ENCODE measurements at places on chromosomes 1 and 21.

DNA sequence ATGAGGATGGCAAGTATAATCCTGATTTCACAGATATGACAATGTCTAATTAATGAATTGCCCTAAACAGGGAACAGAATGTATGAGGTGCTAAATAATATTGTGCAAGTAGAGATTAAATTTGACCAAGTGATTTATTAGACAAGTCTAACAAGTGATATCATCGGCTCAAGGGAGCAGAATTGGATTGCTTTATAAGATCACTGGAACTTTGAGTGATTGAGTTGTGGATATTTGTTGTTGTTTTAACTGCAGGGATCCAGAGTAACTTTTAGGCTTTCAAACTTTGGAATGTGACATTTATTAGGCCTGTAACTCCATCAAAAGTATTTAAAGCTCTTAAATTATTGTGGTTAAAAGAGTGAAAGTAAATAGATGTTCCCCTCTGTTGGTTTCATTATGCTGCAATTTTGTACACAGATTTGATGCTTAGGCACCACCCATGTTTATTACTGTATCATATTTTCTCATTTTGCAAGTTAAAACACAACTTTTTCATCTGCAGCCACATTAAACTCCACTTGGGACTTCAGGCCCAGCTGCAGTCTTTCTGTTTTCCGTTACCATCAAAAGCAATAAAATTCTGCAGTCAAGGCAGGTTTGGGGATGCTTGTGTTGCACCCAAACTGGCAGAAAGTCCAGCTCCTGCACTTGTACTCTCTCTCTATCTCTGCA, 206.6 kb downstream of the HLX start:
- DNase-seq = no peak

DNA sequence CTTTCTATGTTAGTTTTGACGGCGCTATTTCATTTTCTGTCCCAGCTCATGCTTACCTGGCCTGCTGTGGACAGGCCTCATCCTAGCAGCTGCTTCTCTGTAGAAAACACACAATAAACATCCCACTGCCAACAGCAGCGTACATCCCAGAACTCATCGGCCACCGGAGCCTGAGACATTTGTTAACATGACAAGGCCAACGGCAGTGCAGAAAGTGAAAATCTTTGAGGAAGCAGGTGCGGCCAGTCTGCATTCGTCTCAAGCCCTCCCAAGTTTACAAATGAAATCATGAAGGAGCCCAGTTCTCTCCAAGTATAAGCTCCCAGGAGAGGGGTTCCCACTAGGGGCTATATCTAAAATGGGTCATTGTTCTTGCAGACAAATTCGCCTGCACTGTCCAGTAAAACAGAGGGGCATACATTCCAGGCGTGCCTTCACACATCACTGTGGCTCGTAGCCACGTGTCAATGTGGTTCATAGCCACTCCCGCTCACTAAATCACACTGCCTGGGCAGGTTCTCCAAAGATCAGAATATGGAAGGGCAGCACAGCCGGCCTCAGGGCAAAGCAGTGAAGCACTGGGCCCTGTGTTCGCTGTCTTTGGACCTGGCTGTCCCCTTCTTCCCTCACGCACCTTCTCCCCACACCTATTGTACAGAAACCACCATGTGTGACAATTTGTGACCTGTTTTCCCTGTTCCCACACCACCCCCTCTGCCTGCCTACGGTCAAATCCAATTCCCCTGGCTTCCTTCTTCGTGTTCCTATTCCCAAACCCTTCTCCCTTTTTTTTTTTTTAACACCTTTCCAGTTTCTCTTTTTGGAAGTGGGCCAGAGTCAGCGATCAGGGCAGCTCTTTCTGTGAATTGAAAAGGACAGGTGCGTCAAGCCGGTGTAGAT, 27.0 kb upstream of the ABCG1 start:
- DNase-seq = no peak

DNA sequence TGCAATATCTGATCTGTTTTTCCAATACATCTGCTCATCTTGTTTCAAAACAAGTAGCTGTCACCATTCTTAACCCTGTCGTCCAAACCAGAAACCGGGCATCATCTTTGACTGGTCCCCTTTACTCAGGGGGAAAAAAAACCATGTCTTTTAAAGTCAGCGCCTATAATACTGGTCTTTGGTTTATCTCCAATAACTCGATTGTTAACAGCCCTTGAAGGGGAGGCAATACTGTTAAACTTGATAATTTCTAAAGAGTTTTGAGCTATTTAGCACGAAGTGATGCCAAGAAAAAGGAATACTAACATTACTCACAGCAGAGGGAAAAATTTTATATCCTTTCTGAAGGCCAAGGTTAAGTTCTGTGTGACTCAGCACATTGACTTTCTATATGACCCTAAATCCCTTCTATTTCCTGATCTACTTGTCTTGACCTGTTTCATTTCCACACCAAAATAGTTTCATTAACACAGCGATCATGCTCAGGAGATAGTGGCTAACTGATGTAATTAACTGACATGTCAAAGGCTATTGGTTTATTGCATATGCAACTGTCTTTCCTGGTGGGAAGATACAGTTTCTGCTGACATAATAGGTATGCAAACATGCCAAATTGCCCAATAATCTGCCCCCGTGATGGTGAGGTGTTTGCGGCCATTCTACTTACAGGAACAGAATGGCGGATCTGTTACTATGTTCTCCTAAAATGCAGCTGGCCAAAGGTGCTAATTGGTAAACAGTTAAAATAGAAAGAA, 59.1 kb downstream of the NFIA start:
- DNase-seq = peak; percentile 70

- no peak for DNase-seq
Measured at GRCh38 chr1:18748435-18748834, 111.0 kb downstream of the TAS1R2 start.

- peak; percentile 96 for DNase-seq
Measured at GRCh38 chr1:67987046-67987799, 63.2 kb downstream of the DIRAS3 start.

DNA sequence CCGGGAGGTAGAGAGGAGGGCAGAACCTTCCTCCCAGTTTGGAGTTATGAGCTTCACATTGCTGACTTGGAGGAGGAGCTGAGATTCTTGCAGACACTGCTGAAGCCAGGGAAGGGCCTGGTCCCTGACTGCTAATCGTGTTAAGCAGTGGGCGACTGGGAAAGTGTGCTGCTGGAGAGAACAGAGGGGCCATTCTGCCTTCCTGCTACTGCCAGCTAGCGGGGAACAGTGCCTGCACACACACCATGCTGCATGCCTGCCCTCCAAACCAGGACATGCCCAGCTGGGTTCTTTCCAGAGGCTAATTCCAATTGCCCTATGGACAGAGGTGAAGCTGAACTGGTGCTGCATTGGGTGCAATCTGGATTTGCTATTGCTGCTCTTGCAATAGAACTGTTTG, 281.4 kb downstream of the AJAP1 start:
- DNase-seq = no peak

DNA sequence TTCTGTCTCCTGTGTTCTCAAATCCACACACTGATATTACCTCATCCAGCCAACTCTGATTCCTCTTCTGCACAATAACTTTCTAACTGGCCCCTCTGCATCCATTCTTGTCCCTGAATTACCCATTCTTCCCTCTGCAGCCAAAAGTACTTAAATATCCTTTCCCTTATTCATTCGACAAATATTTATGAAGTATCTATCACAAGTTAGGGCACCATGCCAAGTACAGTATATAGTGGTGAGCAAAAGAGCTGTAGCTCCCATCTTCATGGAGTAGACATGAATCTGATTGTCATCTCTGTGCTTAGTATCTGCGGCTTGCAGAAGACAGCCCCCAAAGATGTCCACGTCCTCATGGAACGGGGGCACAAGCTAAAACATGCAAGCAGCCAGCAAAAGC, 316.8 kb downstream of the SETD4 start:
- no peak for DNase-seq

- no peak for DNase-seq
Measured at GRCh38 chr1:62953633-62954032, 169.7 kb downstream of the ATG4C start.

DNA sequence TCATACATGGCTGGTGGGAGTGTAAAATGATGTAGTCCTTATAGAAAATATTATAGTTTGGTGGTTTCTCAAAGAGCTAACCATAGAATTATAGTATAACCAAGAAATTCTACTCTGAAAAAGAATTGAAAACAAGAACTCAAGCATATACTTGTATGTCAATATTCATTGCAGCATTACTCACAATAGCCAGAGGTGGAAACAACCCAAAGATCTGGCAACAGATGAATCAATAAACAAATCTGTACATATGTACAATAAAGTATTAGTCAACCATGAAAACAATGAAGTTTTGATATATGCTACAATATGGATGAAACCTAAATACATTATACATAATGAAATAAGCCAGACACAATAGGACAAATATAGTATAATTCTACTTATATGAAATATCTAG, 29.7 kb downstream of the XCL1 start:
- DNase-seq = no peak

DNA sequence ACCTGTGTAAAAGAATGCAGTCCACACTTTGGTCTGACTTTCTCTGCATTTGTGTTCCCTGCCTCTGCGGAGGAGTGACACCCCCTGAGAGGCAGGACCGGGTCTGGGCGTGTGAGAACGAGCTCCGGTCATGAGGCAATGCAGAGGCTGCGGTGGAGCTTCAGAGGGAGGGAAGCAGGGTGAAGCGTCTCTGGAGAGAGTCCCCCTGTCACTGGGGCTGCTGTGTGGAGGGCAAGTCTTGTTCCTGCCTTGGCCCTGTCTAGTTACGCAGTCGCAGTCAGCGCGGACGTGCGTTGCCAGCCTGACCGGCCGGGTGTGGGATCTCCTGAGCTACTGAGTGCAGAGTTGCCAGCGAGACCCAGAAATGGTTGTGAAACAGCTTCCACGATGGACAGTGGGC, 48.5 kb downstream of the BACE2 start:
- peak; percentile 31 for DNase-seq

DNA sequence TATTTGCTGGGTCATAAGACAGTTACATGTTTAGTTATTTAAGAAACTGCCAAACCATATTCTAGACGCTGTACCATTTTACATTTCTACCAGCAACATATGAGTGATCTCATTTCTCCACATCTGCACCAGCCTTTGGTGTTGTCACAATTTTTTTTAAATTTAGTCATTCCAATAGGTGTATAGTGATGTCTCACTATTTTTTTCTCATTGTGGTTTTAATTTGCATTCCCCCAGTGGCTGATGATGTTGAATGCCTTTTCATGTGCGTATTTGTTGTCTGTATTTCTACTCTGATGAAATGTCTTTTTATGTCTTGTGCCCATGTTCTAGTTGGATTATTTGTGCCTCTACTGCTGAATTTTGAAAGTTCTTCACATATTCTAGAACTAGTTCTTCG, 38.4 kb downstream of the NFASC start:
- DNase-seq = no peak

DNA sequence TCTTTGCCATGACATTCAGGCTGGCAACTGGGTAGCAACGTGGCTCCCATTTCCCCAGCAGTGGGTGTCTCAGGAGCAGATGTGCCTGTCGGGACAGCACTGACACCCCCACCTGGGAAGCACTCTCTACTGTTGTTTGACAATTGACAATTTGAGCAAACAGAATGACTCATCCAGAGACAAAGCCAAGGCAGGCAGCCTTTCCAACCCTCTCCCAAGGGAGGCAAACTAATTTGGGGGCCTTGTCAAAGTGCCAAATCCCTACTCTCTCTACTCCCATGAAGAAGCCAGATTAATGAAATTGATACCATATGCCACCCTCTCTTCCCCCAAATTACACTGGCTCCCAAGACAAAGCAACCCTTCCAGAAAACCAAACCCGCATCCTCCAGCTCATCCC, 65.6 kb downstream of the GRIK3 start:
- DNase-seq = no peak

GRCh38 chr1:116699605-116700004, 32.1 kb upstream of the IGSF3 start:
- no peak for DNase-seq

- no peak for DNase-seq
Measured at GRCh38 chr1:76379506-76379905, 305.0 kb downstream of the ST6GALNAC3 start.

DNA sequence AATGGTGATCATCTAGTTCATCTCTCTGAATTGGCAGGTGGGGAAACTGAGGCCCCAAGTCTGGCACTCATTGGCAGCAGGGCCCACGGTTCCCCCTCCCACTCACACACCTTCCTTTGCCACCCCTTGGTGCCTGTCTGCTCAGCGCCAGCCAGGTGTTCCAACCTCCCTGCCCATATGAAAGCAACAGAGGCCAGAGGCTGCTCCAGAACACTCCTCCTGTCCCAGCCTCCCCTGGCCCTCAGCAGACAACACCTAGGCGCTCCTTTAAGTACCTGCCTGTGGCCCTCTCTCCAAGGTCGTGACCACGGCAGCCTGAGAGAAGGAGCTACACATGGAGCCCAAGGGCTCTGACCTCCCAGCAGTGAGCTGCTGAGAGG, 362.3 kb upstream of the VAMP3 start:
- no peak for DNase-seq

DNA sequence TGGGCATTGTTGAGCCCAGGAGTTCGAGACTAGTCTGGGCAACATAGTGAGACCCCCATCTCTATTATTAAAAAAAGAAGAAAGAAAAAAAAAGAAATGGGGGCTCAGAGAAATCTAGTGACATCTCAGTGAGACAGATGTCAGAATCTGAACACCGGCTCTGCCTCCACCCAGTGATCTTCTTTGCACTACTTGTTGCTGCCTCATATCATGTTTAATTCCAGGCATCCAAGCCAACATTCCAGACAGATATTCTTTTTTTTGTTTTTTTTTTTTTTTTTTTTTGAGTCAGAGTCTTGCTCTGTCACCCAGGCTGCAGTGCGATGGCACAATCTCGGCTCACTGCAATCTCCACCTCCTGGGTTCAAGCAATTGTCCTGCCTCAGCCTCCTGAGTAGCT, 5.0 kb upstream of the ARL8A start:
- no peak for DNase-seq

GRCh38 chr1:192477630-192478029, 97.9 kb upstream of the RGS1 start:
- peak; percentile 60 for DNase-seq

- no peak for DNase-seq
Measured at GRCh38 chr1:18144916-18145647, 37.5 kb downstream of the IGSF21 start.

- no peak for DNase-seq
Measured at GRCh38 chr1:214076708-214077065, 88.9 kb downstream of the PROX1 start.

DNA sequence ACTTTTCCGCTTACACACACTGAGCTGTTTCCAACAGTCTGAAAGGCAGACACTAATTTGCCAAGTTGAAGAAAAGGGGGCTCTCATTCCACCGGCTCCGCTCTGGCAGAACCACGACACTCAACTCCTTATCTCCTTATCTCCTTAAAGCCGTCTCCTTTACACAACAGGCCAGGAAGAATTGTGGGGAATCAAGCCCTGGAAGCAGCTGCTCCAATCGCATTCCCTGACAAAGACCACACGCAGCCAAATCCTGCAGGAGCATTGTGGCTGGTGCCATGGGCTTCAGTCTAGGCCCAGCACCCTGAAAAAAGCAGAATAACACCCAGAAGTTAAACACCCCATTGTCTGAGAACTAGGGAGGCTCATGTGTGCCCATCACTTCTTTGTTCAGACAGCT, 24.1 kb downstream of the SUSD4 start:
- no peak for DNase-seq

DNA sequence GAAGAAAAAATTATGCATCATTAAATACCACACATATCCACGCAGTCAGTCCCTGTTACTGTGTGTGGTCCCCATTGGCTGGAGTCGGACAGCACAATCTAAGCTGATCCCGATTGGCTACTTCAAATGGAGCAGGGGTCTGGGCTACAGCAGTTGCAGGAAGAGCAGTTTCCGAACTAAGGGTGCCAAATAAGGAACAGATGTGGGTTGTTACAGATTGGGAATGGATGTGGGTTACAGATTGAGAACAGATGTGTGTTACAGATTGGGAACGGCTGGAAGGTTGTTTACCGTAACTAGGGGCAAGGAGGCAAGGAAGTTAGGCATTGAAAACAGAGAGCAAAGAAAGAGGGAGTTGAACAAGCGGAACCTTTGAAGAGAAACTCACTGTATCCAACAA, 19.9 kb downstream of the OR2L13 start:
- no peak for DNase-seq
